Fibroblast of mammary gland (primary cell): ENCODE measurements at places on chromosomes 3 and 15.

DNA sequence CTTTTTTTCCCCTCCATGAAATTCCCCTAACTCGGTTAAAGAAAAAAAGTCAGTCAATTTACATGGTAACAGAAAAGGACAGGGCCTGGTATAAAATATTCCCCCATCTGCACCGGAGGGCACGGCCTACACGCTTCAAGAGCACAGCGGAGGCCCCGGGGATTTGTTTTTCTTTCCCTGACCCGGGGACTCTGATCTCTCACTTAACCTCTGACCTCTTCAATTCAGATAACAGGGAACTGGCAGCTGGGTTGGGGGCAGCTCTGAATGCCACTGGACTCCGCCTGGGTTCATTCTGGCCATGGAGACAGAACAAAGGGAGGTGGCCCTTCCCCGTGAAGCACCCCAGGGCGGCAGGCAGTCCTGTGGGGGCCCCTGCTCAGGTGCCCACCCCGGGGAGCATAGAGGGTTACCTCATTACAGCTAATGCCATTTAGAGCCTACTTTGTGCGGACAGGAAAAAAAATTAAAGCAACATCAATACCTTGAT lies 257.5 kb downstream of the SHQ1 start:
- DNase-seq = no peak

GRCh38 chr15:87638554-87639083 lies 617.9 kb downstream of the NTRK3 start:
- no peak for DNase-seq

GRCh38 chr15:91414124-91414523 lies 314.1 kb downstream of the SV2B start:
- DNase-seq = no peak

- no peak for DNase-seq
Measured at GRCh38 chr15:85493260-85493659, 112.9 kb downstream of the AKAP13 start.

DNA sequence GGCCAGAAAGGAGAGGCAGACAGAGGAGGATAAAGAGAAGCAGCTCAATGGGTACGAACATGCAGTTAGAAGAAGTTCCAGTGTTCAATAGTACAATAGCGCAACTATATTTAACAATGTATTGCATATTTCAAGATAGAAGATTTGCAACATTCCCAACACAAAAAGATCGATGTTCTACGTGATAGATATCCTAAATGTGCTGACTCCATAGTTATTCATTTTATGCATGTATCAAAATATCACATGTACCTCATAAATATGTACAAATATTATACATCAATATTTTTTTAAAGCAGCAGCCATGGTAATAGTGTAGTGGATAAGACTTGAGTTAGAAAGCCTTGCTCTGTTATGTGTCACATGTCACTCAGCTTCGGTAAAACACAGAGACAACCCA lies 110.2 kb upstream of the ASB14 start:
- DNase-seq = no peak

- no peak for DNase-seq
Measured at GRCh38 chr3:181713280-181713647, 1.5 kb downstream of the SOX2 start.

DNA sequence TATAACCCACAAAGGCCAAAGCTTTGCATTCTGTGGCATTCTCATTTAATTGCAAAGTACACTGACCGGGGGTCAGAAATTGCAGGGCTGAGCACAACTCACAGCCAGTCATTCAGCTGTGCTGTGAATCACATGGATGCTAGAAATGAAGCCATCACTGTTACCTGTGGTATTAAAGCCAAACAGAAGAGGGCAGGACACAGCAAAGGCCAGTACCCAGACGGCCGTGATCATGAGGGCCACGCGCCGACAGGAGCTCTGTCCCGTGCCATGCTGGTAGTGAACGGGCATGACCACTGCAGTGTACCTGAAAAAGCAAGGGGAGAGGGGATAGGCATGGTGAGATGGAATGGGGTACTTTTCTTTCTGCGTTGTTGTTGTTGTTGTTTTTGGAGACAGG lies 31.6 kb downstream of the DRD3 start:
- DNase-seq = no peak

- DNase-seq = no peak
Measured at GRCh38 chr3:31234145-31234544, 298.6 kb upstream of the STT3B start.

DNA sequence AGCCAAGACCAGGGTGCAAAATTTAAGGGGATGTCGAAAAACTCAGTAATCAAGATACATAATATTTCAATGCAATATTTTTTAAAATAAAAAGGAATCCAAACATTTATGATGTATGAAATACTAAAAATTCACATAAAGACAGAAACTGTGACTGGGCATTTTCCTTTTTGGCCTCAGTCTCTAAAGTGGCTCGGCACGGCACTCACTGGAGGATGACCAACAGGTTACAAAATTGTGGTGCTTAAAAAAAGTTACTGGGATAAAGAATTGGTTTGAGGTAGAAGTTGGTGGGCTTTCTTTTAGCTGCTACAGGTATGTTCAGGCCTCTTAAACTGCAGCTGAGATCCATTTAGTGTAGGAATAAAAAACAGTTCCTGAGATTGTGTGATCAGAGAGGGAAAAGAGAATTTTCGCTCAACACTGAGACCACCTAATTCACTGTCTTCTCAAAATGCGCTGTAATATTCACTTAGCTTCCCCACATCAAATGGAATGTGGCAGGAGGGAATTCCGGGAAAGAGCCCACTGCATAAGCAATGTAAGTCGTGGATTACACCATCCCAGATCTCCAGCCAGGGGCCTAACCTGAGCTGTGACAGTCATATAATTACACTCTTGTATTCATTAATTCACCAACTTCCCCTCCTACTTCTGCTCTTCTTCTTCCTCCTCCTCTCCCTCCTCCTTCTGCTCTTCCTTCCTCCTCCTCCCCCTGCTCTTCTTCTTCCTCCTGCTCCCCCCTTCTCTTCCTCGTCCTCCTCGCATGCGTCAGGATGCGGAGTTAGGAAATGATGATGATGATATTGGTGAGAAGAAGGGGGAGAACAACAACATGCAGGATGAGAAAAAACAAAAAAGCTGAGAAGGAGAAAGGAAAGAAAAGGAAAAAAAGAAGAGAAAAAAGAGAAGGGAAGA lies 45.9 kb downstream of the HES1 start:
- no peak for DNase-seq

GRCh38 chr15:63041402-63041973 lies 1.1 kb upstream of the TPM1 start:
- no peak for DNase-seq

DNA sequence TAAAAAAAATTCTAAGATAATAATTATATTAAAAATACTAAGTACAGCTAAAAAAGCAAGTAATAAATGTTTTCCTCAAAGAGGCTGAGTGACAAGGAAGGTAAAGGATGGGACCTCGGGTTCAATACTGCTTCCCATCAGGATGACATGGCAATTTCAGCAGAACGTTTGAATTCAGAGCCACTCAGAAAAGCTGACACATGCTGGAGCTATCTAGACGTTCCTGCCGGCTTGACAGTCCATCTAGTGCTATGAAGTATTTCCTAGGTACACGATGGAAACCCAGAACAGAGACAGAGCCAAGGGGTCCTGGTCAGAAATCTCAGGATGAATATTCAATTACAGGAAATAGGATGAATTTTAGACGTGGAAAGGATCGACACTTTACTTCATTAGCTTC lies 361.8 kb downstream of the FGF12 start:
- DNase-seq = no peak

- no peak for DNase-seq
Measured at GRCh38 chr3:119494597-119494996, 3.8 kb upstream of the TIMMDC1 start.

- DNase-seq = peak; percentile 82
Measured at GRCh38 chr3:8529181-8529637, 27.6 kb downstream of the LMCD1 start.

DNA sequence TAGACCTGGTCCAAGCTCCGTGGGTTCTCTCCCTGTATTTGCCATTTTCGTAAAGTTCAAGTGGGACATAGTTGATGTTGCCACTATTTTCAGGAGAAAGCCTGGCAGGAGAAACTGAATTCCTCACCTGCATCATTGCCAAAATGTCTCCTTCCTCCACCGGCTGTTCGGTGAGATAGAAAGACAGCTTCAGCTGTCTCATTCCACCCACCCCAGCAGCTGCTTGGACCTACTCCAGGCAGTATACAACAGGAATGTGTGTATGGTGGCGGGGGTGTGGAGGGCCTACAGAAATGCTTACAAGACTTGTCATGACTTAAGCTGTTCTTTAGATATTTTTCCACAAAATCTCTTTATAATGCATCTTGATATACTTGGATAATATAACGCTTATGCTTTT lies 132.7 kb upstream of the RAP2B start:
- peak; percentile 73 for DNase-seq

DNA sequence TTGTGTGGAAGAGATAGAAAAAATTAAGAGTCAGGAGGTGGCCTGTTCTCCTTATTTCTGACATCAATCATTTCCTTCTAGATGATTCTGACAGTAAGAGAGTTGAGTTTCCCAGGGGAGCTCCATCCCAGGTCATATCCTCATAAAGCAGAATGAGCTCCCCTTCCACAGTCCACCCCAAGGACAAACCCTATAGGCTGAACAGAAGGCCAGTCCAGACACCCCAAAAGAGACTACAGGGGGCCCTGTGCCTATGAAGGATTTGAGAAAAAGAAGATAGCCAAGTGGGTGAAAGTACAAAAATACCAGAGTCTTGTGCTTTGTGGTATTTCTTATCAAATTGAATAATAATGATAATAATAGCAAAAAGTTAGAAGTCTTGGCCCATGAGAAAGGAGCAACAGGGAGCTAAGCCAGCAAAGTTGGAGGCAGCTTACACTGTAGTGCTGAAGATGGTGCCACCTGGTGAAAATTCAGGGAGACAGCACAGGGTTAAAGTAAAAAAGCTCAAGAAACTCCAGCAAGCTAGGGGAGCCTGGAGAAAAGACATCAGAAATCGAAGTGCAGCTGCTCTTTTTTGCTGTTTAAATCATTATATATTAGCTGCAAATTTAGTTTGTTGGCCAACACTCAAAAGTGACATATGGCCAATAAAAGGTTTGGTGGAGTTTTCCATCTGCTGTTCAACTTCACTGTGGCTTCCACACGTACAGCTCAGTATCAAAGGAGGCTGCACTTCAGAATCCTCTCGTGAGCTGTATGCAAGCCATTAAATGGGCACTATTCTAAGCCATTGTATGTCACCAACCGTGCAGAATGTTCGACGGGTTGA lies 35.8 kb upstream of the SLC24A5 start:
- DNase-seq = peak; percentile 35

DNA sequence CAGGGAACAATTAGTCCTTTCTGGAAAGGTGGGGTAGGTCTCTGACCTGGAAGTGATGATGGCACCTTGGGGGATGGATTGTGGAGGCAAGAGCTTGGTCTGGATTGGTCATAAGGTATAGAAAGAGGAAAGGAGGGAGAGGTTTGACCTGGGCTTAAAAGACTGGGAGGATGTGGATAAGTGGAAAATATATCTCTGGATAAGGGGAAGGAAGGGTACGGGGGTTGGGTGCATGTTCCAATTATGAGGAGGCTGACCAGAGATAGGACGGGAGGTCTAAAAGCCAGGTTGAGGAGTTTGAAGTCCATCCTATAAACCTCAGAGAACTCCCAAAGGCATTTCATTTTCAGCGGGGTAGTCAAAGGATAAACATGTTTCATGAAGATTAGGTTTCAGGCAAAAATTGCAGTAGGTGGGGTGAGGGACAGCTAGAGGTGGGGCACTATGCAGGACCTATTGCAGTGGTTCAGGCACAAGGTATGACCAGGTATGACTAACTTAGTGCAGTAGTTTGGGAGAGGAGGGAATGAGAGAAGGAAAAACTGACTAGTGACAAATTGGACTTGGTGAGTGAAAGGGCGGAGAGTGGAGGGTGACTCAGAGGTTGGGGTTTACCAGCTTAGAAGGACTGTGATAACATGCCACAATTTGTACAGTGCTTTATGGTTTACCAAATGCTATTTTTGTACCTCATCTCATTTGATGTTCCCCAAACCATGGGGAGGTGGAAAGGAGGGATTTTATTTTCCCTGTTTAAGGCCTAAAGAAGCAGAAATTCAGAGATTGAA lies 10.7 kb downstream of the PDE8A start:
- DNase-seq = peak; percentile 83

GRCh38 chr15:67691450-67691849 lies 133.9 kb upstream of the SKOR1 start:
- no peak for DNase-seq

- no peak for DNase-seq
Measured at GRCh38 chr15:98858610-98859023, 149.0 kb downstream of the PGPEP1L start.

GRCh38 chr3:114622001-114622400 lies 328.2 kb downstream of the TIGIT start:
- no peak for DNase-seq

- no peak for DNase-seq
Measured at GRCh38 chr3:1942781-1943180, 155.9 kb upstream of the CNTN4 start.

DNA sequence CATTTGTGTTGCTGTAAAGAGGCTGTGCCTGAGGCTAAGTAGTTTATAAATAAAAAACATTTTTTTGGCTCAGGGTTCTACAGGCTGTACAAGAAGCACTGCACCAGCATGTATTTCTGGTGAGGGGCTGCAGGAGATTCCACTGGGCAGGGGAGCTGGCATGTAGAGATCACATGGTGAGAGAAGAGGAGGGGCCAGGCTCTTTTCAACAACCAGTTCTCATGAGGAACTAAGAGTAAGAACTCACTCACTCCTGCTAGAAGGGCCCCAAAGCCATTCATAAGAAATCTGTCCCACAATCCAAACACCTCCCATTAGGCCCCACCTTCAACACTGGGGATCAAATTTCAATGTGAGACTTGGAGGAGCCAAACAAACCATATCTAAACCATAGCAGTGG lies 214.9 kb upstream of the LMCD1 start:
- no peak for DNase-seq

GRCh38 chr3:100662113-100662823 lies 47.0 kb upstream of the TFG start:
- peak; percentile 18 for DNase-seq

DNA sequence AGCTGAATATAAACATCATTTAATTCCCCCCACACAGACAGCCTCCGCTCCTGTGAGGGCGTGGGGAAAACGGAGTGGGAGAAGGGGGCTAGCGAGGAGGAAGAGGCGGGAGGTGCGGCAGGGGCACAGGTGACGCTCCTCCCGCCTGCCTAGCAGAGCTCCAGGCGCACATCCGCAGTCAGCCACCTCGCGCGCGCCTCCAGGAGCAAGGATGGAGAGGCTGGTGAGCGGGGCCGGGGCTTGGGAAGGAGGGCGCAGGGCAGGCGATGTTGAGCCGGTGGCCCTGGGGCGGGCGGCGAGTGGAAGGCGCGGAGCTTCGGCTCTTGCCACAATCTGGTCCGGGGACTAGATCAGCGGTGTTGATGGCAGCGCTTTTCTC lies at the start of gene CD200:
Gene CD200, plus strand, starts transcription at position 155 of the 379 bp plus-strand sequence. Its CDS starts 57 bp downstream, at position 212.
- DNase-seq = peak; percentile 16

DNA sequence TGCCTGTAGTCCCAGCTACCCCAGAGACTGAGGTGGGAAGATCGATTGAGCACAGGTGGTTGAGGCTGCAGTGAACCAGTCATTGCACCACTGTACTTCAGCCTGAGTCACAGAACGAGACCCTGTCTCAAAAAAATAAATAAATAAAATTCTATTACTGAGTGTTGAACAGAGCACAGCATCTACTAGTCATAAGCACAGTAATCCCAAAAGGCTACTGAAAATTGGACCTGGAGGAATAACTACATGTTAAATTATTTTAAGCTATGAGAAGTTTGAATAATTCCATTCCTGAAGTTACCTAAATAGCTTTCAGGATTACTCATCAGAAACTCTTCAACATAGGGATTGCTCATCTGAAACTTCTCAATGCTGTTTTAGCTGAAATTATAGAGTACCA lies 43.4 kb downstream of the ARMC8 start:
- DNase-seq = peak; percentile 25
